ENCODE measurements at places on chromosomes 2 and 18.

- DNase-seq = no peak
Measured at GRCh38 chr2:64581777-64582539, 57.8 kb downstream of the AFTPH start.

GRCh38 chr2:74037379-74037860 is 52.7 kb downstream of the TET3 start:
- DNase-seq = no peak

GRCh38 chr18:67513280-67513679 is 3.2 kb downstream of the DSEL start:
- no peak for DNase-seq

DNA sequence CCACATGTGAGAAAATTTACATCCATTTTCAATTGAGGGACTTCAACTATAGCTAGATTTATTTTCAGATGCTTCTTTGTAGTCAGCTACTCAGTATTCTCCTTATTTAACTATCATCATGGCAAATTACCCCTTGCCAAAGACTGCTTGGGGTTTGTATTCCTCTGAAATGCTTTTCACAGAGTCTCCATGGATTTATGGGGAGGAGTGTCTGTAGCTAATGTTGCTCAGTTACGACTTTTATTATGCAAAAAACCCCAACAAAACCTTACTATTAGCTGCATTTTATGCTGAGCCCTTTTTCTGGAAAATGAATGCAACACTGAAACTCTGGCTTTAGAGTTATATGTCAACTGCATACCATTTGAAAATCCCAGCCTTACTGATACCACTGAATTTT is 78.6 kb downstream of the RFTN2 start:
- DNase-seq = no peak

GRCh38 chr2:17136877-17137276 is 381.4 kb downstream of the RAD51AP2 start:
- DNase-seq = no peak

DNA sequence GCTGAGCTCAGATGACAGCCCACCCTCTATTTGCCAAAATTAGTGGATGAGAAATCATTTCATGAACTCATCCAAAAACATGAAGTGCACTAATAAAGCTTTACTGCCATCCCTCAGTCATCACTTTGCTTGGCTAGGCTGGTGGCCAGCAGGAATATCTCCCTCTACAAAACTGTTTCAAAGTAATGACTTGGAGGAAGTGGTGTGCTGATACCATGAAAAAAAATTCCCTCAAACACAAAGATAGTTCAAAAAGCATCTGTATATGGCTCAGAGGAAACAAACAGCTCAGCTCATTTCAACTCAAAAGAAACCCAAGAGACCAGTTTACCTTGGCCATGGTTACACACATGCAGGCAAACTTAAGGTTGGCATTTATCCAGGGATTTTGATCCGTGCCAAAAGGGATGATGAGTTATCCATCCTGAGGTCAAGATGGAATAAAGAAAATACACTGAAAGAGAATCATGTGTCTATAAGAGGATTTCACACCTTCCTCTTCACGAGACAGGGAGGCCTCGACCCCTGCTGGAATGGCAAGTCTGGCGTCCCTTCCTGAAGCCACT is 18.4 kb upstream of the WIPF1 start:
- no peak for DNase-seq

DNA sequence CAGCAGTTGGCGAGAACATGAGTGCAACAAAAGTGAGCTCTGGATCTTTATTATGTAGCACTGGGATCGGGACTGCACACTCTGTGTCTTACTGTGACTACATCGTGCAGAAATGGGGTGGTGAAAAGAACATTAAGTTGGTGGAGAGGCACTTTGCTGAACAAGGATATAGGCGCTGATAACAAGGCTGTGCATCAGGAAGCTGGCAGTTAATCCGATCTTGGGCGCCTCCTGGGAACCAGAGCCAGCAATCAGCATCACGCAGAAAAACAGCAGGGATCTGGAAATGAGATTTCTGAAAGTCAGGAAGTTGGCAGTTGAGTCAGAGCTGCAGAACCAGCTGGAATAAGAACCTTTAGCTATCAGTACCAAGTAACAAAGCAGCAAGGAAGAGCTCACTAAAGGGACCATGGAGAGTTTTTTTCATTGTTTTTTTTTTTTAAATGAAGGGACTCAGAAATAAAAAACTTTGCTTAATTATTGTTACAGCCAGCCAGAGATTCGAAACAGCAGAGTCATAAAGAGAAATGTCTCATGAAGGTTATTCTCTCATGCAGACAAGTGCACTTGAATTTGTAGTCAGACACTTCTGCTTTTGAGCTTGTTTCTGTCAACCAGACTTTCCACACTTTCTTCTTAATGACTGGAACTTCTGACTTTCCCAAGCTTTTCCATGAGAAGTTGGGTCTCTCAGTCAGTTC is 22.8 kb upstream of the MYO3B start:
- DNase-seq = peak; percentile 80

- DNase-seq = no peak
Measured at GRCh38 chr2:131046028-131046917, 47.0 kb downstream of the FAM168B start.

- no peak for DNase-seq
Measured at GRCh38 chr2:112883669-112884068, 27.3 kb upstream of the IL37 start.

DNA sequence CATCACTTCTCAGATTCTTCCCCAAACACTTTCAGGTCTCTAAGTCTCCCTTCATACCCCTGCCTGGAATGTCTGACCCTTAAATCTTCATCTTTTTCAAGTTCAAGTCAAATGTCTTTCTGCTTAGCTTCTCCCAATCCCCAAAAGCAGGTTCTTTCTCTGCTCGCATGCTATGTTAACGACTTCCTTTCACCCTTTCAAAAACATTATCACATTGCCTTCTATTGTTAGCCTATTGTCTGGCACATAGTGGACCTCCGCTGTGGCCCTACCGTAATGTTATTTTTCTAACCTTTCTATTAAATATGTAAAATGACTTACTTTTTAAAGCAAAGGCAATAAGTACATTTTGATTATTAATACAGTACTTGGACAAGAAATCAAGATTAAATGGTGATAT is 2.2 kb downstream of the CDKL4 start:
- DNase-seq = no peak

DNA sequence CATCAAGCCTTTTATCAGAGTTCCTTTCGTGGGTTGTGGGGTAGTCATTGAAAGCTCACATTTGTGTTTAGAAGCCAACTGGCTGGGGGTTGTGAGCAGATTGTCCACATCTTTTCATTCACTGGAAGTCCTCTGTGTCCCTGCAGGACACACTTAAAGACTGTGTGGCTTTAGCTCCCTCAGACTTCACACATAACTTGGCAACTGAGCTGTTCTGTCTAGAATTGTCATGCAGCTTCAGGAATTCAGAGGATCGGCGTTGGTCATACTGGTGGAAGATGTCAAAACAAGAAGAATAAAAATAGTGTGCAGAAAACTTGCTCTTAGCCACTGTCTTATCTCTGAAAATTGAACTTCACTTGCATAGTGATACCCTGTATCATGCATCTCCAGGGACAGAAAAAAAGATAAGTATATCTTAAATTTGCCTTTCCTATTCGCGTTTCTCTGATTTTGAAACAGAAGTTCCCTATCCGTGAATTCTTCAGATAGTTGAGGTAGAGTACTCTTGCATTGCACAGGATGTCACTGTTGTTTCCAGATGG is 49.6 kb downstream of the TRAPPC12 start:
- DNase-seq = no peak

DNA sequence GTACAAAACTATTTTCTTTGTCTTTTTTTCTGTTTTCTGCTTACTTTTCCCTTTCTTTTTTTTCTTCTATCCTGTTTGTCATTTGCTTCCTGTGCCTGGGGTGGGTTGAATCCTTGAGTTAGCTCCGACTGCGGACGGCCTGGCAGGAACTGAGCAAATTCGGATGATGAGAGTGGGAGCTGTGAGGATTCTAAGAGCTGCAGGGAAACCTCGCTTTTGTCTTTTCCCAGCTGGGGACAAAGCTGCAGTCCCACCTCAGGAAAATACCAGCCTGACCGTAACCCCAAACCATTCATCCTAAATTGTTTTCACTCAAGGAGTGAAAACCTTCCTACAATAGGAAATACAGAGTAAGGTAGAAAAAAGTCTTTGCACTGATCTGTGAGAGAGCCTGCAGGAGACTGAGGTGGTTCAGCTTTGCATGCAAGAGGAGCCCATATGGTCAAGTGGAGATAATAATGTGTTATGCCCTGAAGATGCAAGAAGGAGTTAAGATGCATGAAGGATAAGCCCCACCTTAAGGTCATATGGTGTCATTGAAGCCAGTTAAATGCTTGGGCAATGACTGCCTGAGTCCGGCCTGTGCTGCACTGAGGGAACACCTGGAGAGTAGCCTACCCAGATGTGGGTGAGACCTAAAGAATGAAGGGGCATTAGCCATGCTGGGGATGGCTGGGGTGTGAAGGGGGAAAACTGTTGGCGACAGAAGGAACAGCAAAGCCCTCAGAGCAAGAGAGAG is 31.7 kb upstream of the ARL4C start:
- no peak for DNase-seq

DNA sequence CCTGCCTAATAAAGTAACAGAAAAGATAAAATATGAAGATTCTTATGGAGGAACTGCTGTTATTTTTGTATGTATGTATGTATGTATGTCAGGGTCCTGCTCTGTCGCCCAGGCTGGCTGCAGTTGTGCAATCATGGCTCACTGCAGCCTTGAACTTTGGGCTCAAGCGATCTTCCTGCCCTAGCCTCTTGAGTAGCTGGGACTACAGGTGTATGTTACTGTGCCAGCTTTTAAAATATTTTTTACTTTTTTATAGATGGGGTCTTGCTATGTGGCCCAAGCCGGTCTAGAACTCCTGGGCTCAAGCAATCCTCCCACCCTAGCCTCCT is 26.7 kb downstream of the ANKRD29 start:
- DNase-seq = no peak

DNA sequence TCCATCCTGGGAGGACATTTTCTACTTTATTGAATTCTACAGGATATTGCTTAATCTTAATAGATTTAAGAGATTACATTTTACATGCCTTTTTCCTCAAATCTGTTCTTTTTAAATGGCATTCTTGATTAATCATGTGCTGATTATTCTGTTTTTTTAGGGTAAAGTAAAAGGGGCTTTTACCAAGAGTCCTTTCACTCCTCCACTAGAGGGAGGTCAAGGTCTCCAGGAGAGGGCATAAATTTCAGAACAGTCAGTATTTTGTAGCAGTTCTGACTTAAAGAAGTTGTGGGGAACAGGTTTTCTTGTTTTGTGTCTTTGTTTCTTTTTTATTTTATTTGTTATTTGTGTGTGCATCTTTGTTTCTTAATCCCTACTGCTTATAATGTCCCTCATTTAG is 25.4 kb downstream of the WDR75 start:
- no peak for DNase-seq

- peak; percentile 72 for DNase-seq
Measured at GRCh38 chr2:19140463-19141208, 217.8 kb downstream of the OSR1 start.

- DNase-seq = no peak
Measured at GRCh38 chr2:58146707-58147106, 94.4 kb downstream of the FANCL start.

DNA sequence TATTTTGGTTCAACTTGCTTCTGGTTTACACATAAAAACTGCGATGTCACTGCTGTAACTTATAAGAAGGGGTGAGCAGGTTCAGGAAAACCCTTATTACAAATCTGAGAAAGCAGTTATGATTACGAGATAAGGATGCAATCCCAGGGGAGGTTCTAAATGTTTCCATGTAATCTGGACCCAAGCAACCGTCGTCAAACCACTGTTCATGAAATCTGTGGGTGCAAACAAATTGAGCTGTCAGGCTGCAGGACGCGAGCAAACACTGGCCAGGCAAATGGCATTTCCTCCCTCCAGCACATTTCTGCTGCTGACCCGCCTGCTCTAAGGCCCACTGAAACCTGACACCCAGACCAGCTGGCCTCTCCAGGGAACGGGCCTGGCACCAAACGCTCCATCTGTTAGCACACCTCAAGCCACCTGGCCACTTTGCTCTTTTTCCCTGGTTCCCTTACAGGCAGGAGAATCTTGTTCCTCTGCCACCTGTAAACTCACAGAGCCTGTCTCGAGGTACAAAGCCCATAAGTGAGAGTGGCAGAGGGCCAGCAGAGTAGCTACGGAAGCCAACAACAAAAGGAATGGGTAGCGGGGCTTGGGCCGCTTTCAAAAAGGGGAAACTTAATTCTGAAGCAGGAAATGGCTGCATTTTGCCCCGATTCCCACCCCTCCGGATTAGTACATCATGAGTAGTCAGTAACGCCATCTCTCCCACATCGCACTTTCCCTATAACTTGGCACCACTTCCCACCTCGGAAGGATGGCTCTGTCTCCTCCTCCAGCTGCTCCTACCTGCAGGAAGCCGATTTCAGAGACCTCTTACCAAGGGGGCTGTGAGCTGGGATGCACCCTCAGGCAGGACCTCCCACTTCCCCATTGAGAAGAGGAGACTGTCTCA is 26.5 kb downstream of the CRACDL start:
- peak; percentile 91 for DNase-seq

GRCh38 chr2:112465382-112465781 is 16.6 kb upstream of the TTL start:
- peak; percentile 18 for DNase-seq

DNA sequence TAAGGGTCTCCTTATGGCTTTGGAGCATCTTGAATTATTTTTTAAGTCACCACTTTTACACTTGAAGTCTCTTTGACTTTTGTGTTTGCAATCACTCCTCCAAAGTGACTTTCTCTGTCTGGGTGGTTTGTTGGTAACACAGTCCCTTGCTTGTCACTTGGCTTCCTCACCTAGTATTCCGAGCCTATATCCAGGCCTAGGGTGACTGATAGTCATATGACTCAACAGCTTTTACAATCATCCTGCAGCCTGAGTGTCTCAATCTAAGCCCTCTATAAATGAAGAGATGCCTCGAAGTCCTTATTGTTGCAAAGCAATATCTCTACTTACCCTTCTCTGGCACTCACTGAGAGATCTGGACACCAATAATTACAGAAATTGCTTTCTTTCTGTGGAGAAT is 53.9 kb upstream of the SETBP1 start:
- no peak for DNase-seq

- DNase-seq = no peak
Measured at GRCh38 chr2:10269711-10270610, 32.7 kb upstream of the HPCAL1 start.

DNA sequence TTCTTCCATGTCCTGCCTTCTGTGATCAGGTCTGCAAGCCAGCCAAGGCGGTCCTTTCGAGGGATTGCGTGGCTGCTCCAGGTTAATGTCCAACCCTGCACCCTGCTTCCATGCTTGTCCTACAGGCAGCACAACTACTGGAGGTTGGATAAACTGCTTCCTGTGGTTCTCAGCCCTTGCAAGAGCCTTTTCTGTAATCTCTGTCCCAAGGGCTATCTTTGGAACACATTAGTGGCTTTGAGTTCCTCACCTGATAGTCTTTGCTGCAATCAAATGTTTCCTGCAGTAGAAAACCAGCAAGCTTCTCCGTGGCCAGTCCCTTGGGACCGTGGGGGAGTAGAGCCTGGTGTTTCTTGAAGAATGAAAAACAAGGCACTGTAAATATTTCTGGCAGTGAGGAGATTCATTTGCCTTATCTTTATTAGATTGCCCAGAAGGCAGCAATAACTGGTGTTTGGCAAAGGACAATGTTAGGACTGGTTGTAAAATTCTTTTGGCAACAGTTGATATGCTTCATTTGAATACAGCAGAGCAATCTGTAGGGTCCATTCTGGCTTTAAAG is 214.4 kb downstream of the FHOD3 start:
- DNase-seq = no peak
